Naive B cell (primary cell): ENCODE measurements at places on chromosomes 1 and 21. TPM values are rescaled to one million over a fixed set of nuclear protein-coding genes. Genes with fewer than 3 reads are reported as not detected.
A peak's percentile ranks its signal among the peaks of the same experiment; 100 is the strongest.

The HRNR gene
- polyA plus RNA-seq, result not detected

DNA sequence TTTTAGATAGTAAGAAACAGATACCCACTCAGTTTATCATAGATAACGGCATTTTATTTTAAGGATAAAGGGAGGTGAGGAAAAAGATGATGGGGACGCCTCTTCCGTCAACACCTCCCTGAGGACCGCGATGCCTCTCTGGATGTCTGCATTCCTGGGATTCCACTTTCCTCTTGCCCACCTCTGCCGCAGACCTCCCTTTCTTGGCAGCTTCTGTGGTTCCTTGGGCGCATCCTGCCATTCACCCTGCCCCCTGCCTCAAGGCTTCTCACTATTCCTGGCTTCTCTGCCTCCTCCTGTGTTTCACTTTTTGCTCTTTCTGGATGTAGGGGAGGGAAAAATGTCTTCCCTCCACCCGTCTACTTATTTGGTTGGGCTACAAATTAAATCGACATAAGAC is 19.9 kb downstream of the HUNK start:
- DNase-seq, result no peak

- no peak for DNase-seq
Observed at GRCh38 chr1:211900441-211900840, 69.9 kb upstream of the LPGAT1 start.

DNA sequence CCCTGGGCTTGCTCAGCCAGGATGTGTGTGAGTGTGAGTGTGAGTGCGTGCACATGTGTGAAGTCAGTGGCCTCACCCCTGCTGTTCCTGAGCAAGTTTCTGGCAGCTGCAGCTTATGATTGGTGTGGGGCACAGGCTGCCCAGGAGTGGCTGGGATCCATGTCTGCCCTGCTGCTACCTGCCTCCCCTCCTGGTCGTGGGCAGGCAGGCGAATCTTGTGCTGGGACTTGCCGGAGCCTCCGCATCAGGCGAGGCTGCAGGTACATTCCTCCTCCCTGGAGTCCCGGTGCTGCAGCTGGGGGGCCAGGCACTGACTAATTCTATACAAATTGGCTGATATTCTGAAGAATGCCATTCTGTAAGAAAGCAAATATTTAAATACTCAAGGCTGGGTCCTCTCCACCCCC is 85.6 kb upstream of the WNT4 start:
- DNase-seq, result no peak

- no peak for DNase-seq
Observed at GRCh38 chr1:178693366-178693765, 31.7 kb upstream of the RALGPS2 start.

DNA sequence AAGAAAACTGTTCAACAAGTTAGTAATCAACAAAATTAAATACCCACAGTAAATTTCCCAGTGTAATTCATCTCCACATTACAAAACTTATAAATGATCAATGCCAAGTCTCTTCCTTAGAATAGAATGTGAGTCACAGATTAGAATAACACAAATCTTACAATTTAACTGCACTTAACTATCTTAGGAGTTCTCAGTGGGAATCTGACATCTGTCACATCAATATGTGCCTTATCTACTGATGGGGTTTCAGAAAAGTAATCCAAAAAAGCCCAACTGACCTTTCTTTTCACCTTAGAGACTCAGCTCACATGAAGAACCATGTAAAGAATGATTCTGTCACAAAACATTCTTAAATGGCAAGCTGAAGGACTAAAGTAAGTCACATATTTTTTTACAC is 141.4 kb downstream of the RERE start:
- no peak for DNase-seq

The ALPL gene
- polyA plus RNA-seq, result 0.65 TPM

GRCh38 chr1:232788235-232788872 is 16.9 kb upstream of the MAP10 start:
- no peak for DNase-seq

DNA sequence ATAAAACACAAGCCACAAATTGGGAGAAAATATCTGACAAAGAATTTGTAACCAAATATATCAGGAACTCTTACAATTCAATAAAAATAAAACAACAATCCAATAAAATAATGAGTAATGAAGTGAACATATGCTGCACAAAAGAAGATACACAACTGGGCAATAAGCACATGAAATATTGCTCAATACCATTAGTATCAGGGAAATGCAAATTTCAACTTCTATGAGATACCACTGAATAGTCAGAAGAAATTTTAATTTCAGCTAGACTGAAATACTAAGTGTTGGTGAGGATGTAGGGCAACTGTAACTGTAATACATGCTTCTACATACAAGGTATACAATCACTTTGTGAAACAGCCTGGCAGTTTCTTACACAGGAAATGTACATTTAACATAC is 7.4 kb upstream of the ARHGAP29 start:
- no peak for DNase-seq

DNA sequence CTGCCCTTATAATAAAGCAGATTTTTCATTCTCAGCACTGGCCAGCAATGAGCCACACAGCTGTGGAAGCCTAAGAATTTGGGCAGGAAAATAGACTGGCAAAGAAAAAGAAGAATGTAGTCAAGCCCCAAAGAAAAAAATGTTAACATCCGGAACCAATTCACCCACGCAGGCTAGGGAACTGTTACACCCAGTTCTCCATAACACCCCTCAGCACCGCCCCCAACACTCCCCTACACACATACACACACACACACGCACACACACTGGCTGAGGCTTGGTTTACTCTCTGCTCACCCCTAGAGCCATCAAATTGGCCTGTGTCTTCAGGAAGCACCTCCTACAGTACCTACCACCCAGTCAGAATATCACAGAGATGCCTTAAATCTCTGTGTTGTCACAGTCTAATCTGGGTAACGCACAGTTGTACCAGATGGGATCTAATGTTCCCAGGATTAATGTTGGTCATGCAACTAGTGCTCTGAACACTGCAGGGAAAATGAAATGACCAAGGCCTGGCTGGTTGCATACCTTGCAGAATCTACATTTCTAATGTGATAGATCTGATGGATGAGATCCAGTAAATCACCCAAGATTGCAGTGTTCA is 14.5 kb downstream of the TBX15 start:
- DNase-seq, result no peak

- no peak for DNase-seq
Observed at GRCh38 chr1:101188331-101188730, 48.5 kb upstream of the S1PR1 start.

GRCh38 chr1:54465351-54465811 is 59.2 kb upstream of the SSBP3 start:
- DNase-seq, result no peak

- no peak for DNase-seq
Observed at GRCh38 chr1:33824971-33825370, 38.9 kb upstream of the HMGB4 start.

The DDAH1 gene
- 0.07 TPM for polyA plus RNA-seq

DNA sequence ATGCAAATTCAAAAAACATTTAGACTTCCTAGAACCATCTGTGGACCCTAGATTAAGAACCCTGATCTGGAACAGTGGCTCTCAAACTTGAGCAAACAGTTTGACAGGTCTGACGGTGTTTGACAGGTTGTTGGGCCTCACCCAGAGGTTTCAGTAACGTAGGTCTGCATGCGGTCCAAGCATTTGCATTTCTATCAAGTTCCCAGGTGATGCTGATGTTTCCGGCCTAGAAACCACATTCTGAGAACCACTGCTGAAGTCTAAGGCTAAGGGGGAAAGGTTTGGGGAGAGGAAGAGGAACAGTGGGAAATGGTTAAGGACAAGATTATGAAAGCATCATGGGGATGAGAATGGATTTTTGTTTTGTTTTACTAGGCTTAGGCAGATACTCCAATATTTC is 48.6 kb downstream of the MDM4 start:
- DNase-seq, result peak; percentile 76

DNA sequence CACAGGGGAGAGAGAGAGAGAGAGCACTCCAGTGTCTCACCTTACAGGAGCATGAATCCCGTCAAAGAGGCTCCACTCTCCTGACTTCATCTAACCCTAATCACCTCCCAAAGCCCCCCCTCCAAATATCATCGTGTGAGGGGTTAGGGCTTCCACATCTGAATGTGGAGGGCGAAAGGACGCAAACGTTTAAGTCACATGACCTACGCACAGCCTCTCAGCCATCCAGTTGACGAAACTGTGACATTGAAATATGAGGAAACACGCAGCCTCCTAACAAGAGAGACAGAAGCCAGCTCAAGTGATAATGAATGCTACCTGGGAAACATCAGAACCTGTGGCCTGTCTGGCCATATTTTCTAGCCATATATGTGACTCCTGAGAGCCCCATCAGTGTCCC is 63.7 kb downstream of the MATN1 start:
- no peak for DNase-seq

DNA sequence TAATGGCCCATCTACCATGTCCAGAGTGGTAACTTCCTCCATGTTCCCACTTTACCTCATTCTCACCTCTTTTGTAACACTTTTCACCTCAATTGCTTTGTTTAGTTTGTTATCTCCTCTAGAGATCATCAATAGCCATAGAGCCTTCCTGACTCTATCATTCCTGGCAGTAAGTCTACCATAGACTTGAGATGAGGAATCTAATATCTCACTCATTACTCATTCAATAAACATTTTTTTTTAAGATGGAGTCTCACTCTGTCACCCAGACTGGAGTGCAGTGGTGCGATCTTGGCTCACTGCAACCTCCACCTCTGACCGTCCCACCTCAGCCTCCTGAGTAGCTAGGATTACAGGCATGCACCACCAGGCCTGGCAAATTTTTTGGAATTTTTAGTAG is 7.1 kb downstream of the NMNAT2 start:
- no peak for DNase-seq

The ACTN2 gene
- not detected for polyA plus RNA-seq

The FCRL6 gene
- 1.2 TPM for polyA plus RNA-seq

The ZNF683 gene
- polyA plus RNA-seq, result not detected

The ADAM30 gene
- polyA plus RNA-seq, result not detected

- DNase-seq, result peak; percentile 73
Observed at GRCh38 chr1:38046884-38047602, 450 bp upstream of the POU3F1 start.

- DNase-seq, result no peak
Observed at GRCh38 chr1:24438423-24438901, 22.9 kb downstream of the NIPAL3 start.

DNA sequence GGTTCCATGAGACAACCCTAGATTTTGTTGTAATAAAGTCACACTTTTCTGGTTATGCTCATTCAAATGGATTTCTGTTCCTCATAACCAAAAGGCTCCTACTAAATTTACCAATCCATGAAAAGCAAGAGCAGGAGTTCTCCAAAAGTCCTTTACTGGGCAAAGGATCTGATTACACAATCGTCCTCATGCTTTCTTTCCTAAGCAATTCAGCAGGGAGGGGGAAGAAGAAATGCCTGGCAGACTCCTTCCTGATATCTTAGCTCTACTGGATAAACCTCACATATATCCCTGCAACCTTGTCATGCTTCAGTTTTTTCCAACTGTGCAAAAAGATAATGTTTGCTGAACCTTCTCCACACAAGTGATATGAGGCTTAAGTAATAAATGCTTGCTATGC is 67.6 kb upstream of the GUCA2B start:
- DNase-seq, result no peak

- DNase-seq, result no peak
Observed at GRCh38 chr1:248847956-248848561, 10.0 kb downstream of the ZNF672 start.

DNA sequence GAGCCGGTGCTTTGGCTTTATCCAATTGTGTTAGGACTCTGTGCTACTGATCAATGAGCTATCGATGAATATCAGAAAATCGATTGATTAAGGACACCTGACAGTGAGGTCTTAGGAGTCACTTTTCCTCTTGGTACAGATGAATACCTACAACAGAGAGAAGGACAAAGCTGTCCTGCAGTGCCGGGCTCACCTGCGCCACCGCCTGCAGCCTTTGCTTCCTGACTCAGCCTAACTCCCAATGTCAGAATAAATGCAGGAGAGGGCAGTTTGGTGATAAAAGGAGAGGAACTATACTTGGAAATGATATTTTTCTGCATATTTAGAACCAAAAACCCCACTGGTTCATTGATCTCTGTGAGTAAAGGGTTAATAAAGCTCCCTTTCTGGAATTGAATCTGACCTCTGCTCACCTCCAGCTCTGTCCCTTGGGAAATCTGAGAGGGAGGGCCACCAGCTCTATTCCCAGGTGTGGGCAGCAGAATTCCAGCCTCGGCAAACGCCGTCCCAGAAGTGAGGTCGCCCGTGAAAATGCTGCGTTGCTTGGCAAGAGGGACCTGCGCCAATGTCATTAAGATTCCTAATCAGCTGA is 39.3 kb downstream of the POFUT2 start:
- DNase-seq, result no peak
